ENCODE measurements at places on chromosomes 13 and 19.

GRCh38 chr13:24618011-24618955, 61.9 kb upstream of the ATP12A start:
- peak; percentile 31 for DNase-seq

GRCh38 chr13:33727297-33728083, 90.5 kb upstream of the RFC3 start:
- no peak for DNase-seq

DNA sequence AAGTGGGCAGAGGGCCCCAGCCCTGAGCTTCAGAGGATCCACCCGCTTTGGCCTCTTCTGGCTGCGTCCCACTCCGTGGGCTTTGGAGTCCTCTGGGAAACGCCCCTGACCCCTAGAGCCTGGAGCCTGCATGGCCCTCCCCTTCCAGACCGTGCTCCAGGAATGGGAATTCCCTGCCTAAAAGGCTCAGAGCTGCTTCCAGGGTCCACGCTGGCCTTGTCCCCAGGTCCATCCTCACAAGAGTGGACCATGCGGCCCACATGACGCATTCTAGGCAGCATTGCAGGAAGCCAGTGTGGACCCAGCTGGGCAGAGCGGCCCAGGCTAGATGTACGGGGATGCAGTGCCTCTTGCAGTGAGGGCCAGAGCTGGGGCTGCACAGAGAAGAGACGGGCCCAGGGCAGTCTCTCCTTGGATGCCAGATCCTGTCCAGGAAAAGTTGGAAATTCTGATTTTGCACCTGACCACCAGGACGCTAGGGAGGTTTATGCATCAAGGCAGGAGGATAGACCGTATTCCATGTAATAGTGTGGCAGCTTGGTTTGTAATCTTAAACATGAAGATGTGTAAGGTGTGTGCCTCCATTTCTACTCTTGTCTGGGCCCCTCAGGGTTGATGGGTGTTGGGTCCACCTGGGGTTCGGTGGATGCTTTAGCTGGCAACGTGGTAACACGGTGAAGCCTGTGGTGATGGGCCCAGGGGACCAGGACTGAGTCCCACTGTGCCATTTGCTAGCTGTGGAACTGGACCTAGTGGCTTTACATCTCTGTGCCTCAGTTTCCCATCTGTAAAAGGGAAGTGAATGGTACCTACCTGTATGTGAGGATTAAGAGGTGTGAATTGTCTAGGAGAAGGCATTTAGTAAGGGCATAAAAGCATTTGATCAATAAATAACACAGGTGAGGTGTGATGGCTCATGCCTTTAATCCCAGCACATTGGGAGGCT, 14.8 kb upstream of the FXYD3 start:
- no peak for DNase-seq

- DNase-seq = no peak
Observed at GRCh38 chr19:46621191-46622117, 3.4 kb downstream of the PTGIR start.

GRCh38 chr13:66886264-66886663, 343.9 kb downstream of the PCDH9 start:
- no peak for DNase-seq

- no peak for DNase-seq
Observed at GRCh38 chr13:110047496-110047895, 259.5 kb downstream of the COL4A1 start.

DNA sequence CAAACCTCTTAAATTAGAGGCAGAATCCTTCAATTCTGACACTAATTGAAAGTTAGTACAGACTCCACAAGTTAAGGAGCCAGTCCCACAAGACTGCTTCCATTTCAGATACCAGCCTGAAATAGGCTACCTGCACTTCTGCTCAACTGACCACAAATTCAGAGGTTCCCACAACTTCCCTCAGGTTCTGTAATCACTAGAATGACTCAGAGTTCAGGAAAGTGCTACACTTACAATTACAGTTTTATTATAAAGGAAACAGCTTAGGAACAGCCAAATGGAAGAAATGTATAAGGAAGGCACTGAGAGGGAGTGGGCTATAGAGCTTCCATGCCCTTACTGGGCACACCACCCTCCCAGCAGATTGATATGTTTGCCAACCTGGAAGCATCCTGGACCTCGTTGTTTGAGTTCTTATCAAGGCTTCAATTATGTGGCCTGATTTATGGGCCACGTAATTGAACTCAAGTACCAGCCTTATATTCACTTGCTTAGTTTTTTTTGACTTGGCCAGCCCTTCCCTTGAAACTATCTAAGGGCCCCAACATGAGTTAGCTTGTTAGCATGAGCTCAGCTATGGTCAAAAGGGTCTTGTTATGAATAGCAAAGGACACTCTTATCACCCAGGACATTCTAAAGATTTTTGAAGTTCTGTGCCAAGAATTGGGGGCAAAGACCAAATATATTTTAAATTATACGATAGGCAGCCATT, 25.9 kb downstream of the NBEA start:
- DNase-seq = no peak
